Mesothelial cell of epicardium (in vitro differentiated cells): ENCODE measurements at places on chromosomes 1 and 21. TPM values are rescaled to one million over a fixed set of nuclear protein-coding genes. Genes with fewer than 3 reads are reported as not detected.

DNA sequence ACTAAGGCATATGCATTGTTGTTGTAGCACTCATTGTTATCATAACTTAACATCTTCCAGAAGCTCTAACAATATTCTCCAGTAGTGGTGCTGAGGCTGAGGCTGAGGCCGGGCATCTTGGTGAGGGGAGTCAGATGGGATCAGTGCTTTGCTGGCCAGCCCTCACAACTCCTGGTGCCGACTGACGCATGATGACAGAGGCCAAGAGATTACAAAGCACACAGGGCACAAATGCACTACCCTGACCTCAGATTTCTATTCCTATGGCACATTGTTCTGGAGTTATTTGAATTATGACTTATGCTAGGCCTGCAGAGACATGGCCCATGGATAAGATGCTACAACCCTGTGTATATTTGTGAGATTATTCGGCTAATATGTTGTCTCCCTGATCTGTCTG lies 8.3 kb upstream of the IGSF5 start:
- H3K4me3 ChIP-seq: no peak overlapping the region
- no peaks in the 10 kb centered on the region for H3K27me3 ChIP-seq
- DNase-seq: no peak
- H3K4me1 ChIP-seq: peaks cover 45% of the 10 kb centered on the region

GRCh38 chr1:162561616-162562469 lies at the start of gene UAP1:
Gene UAP1 (plus strand): TSS chr1:162561722. CDS start chr1:162566069, 4,347 bp downstream.
- H3K27me3 ChIP-seq: no peaks in the 10 kb centered on the region
- DNase-seq: no peak
- peaks cover 2% of the 10 kb centered on the region for H3K36me3 ChIP-seq
- peak within 1 kb of the TSS; percentile 96 for H3K27ac ChIP-seq
- peaks cover 21% of the 10 kb centered on the region for H3K4me1 ChIP-seq
- H3K4me3 ChIP-seq: peak within 1 kb of the TSS; percentile 91

- no peak for DNase-seq
- H3K27me3 ChIP-seq: no peaks in the 10 kb centered on the region
- H3K36me3 ChIP-seq: peaks cover 29% of the 10 kb centered on the region
- peaks cover 19% of the 10 kb centered on the region for H3K4me1 ChIP-seq
Observed at GRCh38 chr21:43626390-43626789, 32.9 kb downstream of the HSF2BP start.

Gene TCEA3
- total RNA-seq: 8.0 to 10.0 TPM (median 9.9 TPM) in 3 replicates
